ENCODE measurements at places on chromosomes 1 and 21. TPM values are rescaled to one million over a fixed set of nuclear protein-coding genes. Genes with fewer than 3 reads are reported as not detected.

The TSPAN1 gene
- polyA plus RNA-seq, result 174 TPM

The ZDHHC18 gene
- polyA plus RNA-seq, result 13.0 TPM

The PLEKHN1 gene
- 2.0 TPM for polyA plus RNA-seq

The PACC1 gene
- polyA plus RNA-seq, result 8.1 TPM

The FASLG gene
- 0.20 TPM for polyA plus RNA-seq

The HSD11B1 gene
- 74.6 TPM for polyA plus RNA-seq

Measured in lung (tissue), 17 donors.